Peyer's patch (tissue), 4 donors: ENCODE measurements at places on chromosomes 11 and 22. TPM values are rescaled to one million over a fixed set of nuclear protein-coding genes. Genes with fewer than 3 reads are reported as not detected.

DNA sequence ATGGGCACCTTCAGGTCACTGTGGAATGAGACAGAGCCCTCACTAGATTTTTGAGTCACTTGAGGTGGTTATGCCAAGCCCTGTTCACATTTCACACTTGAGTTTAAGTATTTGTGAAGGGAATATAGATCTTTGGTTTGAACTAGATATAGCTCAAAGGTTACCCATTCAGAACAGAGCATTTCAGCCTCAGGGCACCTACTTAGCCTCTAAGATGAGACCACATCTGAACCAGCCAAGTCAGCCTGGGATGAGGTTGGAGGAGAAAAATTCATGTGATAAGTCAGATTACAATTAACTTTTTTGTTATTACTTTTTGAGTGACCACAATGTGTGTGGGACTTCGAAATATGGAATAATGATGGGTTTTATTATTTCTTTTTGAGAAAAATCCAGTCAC, 127.8 kb downstream of the TEAD1 start:
- no peak for DNase-seq
- H3K27ac ChIP-seq = no peak overlapping the region
- H3K36me3 ChIP-seq = no peaks in the 10 kb centered on the region
- H3K4me3 ChIP-seq = no peak overlapping the region
- H3K27me3 ChIP-seq = no peaks in the 10 kb centered on the region

GRCh38 chr11:9596926-9597464, 23.5 kb downstream of the WEE1 start:
- H3K27ac ChIP-seq = no peak overlapping the region
- H3K4me3 ChIP-seq = no peak overlapping the region
- H3K27me3 ChIP-seq = no peaks in the 10 kb centered on the region
- no peaks in the 10 kb centered on the region for H3K4me1 ChIP-seq

GRCh38 chr11:16891165-16891564, 123.0 kb downstream of the PLEKHA7 start:
- H3K27me3 ChIP-seq = no peaks in the 10 kb centered on the region
- no peak for DNase-seq
- H3K4me3 ChIP-seq = no peak overlapping the region
- H3K27ac ChIP-seq = no peak overlapping the region
- H3K36me3 ChIP-seq = no peaks in the 10 kb centered on the region

- peak; percentile 54 for DNase-seq
- H3K4me3 ChIP-seq = no peak within 1 kb of the TSS
- H3K4me1 ChIP-seq = no peaks in the 10 kb centered on the region
- no peaks in the 10 kb centered on the region for H3K36me3 ChIP-seq
Observed at GRCh38 chr22:31139866-31140716, at the start of gene PLA2G3. Gene PLA2G3, minus strand, starts transcription at chr22:31140508. Its CDS starts 154 bp downstream, at chr22:31140354.

DNA sequence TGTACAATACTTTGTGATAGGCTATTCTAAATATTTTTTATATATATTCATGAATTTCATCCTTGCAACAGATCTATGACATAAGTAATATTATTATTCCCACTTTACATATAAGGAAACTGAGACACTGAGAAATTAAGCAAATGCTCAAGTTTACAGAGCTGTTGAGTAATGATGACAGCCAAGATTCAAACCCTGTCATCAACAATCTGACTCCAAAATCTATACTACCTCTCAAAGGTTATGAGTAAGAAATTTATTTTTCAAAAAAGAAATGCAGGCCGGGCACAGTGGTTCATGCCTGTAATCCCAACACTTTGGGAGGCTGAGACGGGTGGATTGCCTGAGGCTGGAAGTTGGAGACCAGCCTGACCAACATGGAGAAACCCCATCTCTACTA, 22.6 kb upstream of the SOX6 start:
- no peak overlapping the region for H3K4me3 ChIP-seq
- no peak overlapping the region for H3K27ac ChIP-seq
- no peak for DNase-seq
- H3K4me1 ChIP-seq = no peaks in the 10 kb centered on the region
- H3K36me3 ChIP-seq = no peaks in the 10 kb centered on the region

GRCh38 chr22:44363013-44363979, 50.5 kb upstream of the SHISAL1 start:
- peak overlapping the region; percentile 72 for H3K27ac ChIP-seq
- H3K4me3 ChIP-seq = no peak overlapping the region
- DNase-seq = peak; percentile 24
- H3K4me1 ChIP-seq = peaks cover 16% of the 10 kb centered on the region
- H3K36me3 ChIP-seq = no peaks in the 10 kb centered on the region
- H3K27me3 ChIP-seq = no peaks in the 10 kb centered on the region

DNA sequence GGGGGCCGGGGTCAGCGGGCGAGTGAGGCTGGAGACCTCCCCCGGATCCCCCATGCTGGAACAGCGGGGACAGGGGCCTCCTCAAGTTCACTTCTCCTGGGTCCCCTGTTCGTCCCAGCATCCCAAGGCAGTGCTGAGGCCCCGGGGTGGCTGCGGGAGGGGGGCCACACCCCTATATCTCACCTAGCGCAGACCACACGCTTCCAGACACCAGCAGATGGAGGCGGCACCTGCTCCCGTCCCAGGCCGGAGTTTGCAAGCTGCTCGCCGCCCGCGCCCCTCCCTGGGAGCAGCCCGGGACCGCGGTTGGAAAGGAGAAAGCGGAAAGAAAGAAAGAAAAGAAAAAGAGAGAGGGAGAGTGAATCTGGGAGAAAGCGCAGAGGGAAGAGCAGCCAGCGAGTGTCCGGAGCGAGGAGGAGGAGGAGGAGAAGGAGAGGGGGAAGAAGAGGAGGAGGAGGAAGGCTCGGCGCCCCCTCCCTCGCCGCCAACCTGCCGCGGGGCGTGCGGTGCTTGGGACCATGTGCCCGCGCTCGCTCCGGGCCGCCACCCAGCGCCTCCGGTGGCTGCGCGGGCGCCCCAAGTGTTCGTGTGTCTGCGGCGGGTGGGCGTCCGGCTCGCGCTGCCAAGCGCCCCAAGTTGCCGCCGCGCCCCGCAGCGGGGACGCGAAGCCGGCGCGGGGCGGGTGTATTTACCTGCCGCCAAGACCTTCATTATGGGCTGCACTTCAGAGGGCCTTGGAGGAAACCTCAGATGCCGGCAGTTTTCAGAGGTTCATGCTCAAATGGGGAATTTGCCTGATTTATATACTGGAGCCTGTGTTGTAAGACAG, at the start of gene LIF:
Gene LIF (minus strand): TSS at position 775 of the 829 bp plus-strand sequence. CDS start 64 bp downstream, at position 711.
- peak within 1 kb of the TSS; percentile 62 for H3K4me3 ChIP-seq
- no peaks in the 10 kb centered on the region for H3K27me3 ChIP-seq
- H3K4me1 ChIP-seq = peaks cover 2% of the 10 kb centered on the region
- DNase-seq = no peak

DNA sequence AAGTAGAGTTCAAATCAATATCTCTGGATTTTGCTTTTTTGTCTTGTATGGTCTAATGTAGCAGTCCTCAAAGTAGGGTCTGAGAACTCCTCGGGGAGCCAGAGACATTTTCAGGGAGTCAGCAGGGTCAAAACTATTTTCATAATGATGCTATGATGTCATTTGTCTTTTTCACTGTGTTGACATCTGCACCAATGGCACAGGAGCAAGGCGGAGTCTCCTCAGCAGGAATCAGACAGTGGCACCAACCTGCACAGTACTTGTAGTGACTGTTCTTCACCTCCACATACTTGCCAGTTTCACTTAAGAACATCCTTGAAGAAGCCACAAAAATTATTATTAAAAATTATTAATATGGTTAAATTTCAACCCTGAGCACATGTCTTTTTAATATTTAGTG, 14.9 kb upstream of the FXYD6 start:
- H3K27me3 ChIP-seq = no peaks in the 10 kb centered on the region
- no peak overlapping the region for H3K4me3 ChIP-seq
- H3K27ac ChIP-seq = no peak overlapping the region
- no peak for DNase-seq
- no peaks in the 10 kb centered on the region for H3K4me1 ChIP-seq

- no peaks in the 10 kb centered on the region for H3K4me1 ChIP-seq
- no peaks in the 10 kb centered on the region for H3K27me3 ChIP-seq
- H3K27ac ChIP-seq = no peak overlapping the region
Observed at GRCh38 chr11:17268902-17269301, 7.6 kb upstream of the NUCB2 start.

DNA sequence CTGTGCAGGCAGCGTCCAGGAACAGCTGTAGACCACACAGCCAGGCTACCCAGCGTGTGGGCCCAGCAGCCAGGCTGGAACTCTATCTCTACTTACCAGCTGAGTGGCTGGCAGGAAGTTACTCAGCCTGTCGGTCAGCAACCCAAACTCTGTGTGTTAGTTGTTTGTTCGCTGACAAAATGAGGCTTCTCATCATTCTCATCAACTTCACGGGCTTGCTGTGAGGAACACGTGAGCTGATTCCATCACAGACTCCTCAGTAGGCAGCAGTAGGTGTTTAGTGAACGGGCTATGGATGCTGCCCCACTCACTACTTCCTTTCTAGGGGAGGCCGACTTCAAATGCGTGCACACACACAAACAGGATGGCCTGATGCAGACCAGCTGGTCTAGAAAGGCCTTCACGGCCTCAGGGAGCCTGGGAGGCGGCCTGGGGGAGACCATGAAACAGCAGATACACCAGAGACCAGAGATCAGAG, 830 bp upstream of the SPDYC start:
- DNase-seq = no peak
- no peaks in the 10 kb centered on the region for H3K4me1 ChIP-seq
- H3K36me3 ChIP-seq = no peaks in the 10 kb centered on the region
- H3K27ac ChIP-seq = no peak overlapping the region

GRCh38 chr22:22431271-22432220, 77.0 kb downstream of the ZNF280B start:
- no peaks in the 10 kb centered on the region for H3K27me3 ChIP-seq
- H3K4me1 ChIP-seq = peaks cover 4% of the 10 kb centered on the region
- no peak overlapping the region for H3K27ac ChIP-seq
- no peak for DNase-seq
- H3K36me3 ChIP-seq = no peaks in the 10 kb centered on the region

GRCh38 chr11:100340466-100341319, 346.4 kb upstream of the ARHGAP42 start:
- no peaks in the 10 kb centered on the region for H3K27me3 ChIP-seq
- no peaks in the 10 kb centered on the region for H3K36me3 ChIP-seq
- DNase-seq = no peak
- no peak overlapping the region for H3K27ac ChIP-seq

GRCh38 chr11:9459667-9460321, 1.0 kb upstream of the ZNF143 start:
- peaks cover 10% of the 10 kb centered on the region for H3K4me1 ChIP-seq
- DNase-seq = peak; percentile 43
- no peaks in the 10 kb centered on the region for H3K36me3 ChIP-seq
- no peaks in the 10 kb centered on the region for H3K27me3 ChIP-seq
- peak overlapping the region; percentile 89 for H3K4me3 ChIP-seq
- peak overlapping the region; percentile 99 for H3K27ac ChIP-seq

- H3K4me1 ChIP-seq = no peaks in the 10 kb centered on the region
- H3K36me3 ChIP-seq = no peaks in the 10 kb centered on the region
- H3K27me3 ChIP-seq = no peaks in the 10 kb centered on the region
- no peak for DNase-seq
Observed at GRCh38 chr22:33917744-33918406, 2.4 kb downstream of the LARGE1 start.

DNA sequence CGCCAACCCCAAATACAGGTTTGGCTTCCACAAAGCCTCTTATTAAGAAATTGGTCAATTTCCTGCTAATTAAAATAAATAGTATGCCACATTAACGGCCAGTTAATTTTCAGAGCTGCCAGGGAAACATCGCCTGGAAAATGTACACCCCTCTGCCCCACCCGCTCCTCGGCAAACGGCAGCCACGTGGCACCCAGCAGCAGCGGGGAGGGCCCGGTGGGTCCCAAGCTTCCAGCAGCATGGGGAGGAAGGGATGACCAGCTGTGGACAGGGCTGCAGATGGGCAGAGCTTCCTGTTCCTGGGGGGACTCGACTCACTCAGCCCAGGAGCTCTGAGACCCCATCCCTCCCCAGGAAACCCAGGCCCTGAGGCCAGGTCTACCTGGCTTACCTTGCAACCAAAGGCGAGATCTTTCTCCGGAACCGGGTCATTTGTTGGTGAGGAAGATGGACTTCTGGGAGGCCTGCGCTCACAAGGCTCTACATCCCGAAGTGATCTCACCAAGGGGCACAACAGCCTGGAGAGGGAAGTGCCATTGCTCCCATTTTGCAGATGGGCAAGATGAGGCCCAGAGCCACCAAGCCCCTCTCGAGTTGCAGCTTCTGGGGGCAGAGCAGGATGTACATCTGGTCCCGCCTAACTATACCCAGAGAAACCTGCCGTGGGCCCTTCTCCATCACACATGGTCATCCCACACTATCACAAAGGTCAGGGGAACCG, 68.3 kb downstream of the IGLL1 start:
- no peak overlapping the region for H3K4me3 ChIP-seq
- H3K27ac ChIP-seq = no peak overlapping the region
- H3K36me3 ChIP-seq = no peaks in the 10 kb centered on the region
- DNase-seq = no peak

GRCh38 chr11:94801866-94802460, 33.8 kb downstream of the AMOTL1 start:
- no peaks in the 10 kb centered on the region for H3K36me3 ChIP-seq
- H3K27ac ChIP-seq = peak overlapping the region; percentile 1
- H3K4me3 ChIP-seq = no peak overlapping the region
- no peak for DNase-seq

- H3K4me1 ChIP-seq = no peaks in the 10 kb centered on the region
- no peak overlapping the region for H3K27ac ChIP-seq
- no peak overlapping the region for H3K4me3 ChIP-seq
- H3K36me3 ChIP-seq = no peaks in the 10 kb centered on the region
- H3K27me3 ChIP-seq = no peaks in the 10 kb centered on the region
Observed at GRCh38 chr22:45483918-45484499, 18.7 kb upstream of the FBLN1 start.

GRCh38 chr11:44488165-44488965, 77.1 kb upstream of the CD82 start:
- no peaks in the 10 kb centered on the region for H3K36me3 ChIP-seq
- H3K4me3 ChIP-seq = no peak overlapping the region
- no peak overlapping the region for H3K27ac ChIP-seq

- DNase-seq = no peak
- no peak overlapping the region for H3K4me3 ChIP-seq
- no peak overlapping the region for H3K27ac ChIP-seq
- no peaks in the 10 kb centered on the region for H3K4me1 ChIP-seq
- H3K27me3 ChIP-seq = no peaks in the 10 kb centered on the region
- no peaks in the 10 kb centered on the region for H3K36me3 ChIP-seq
Observed at GRCh38 chr22:50456466-50457234, 18.2 kb downstream of the SBF1 start.

GRCh38 chr22:37079668-37080171, 28.2 kb downstream of the KCTD17 start:
- H3K36me3 ChIP-seq = no peaks in the 10 kb centered on the region
- no peaks in the 10 kb centered on the region for H3K27me3 ChIP-seq
- H3K4me3 ChIP-seq = no peak overlapping the region
- no peaks in the 10 kb centered on the region for H3K4me1 ChIP-seq
- no peak for DNase-seq
- peak overlapping the region; percentile 66 for H3K27ac ChIP-seq

GRCh38 chr11:22558664-22559063, 67.0 kb downstream of the FANCF start:
- no peak for DNase-seq
- H3K4me3 ChIP-seq = no peak overlapping the region
- H3K4me1 ChIP-seq = no peaks in the 10 kb centered on the region
- no peak overlapping the region for H3K27ac ChIP-seq
- no peaks in the 10 kb centered on the region for H3K36me3 ChIP-seq
- no peaks in the 10 kb centered on the region for H3K27me3 ChIP-seq

Gene OR4D5
- total RNA-seq = not detected

Gene CHRM1
- total RNA-seq = 0.76 TPM

Gene HORMAD2
- total RNA-seq = not detected

Gene TECTA
- 0.19 TPM for total RNA-seq

Gene TBX10
- 82.5 TPM for total RNA-seq

Gene PNPLA3
- total RNA-seq = 6.6 TPM

Gene OR52M1
- not detected for total RNA-seq

Gene KRTAP5-1
- total RNA-seq = not detected

Gene DMC1
- total RNA-seq = not detected

Gene RFPL1
- total RNA-seq = not detected

Gene GPHA2
- total RNA-seq = not detected

Gene LINC01488
- not detected for total RNA-seq
